ENCODE measurements at places on chromosomes 12 and 14. TPM values are rescaled to one million over a fixed set of nuclear protein-coding genes. Genes with fewer than 3 reads are reported as not detected.

Gene ANKRD9
- 16.5 TPM for total RNA-seq

Gene PUS1
- total RNA-seq = 29.2 TPM

Gene GNPTAB
- total RNA-seq = 38.7 TPM

Gene DEPDC4
- total RNA-seq = 1.6 TPM

Gene KRT71
- total RNA-seq = not detected

Gene RD3L
- not detected for total RNA-seq

Gene NR1H4
- total RNA-seq = not detected

- H3K27me3 ChIP-seq = no peaks in the 10 kb centered on the region
- no peaks in the 10 kb centered on the region for H3K36me3 ChIP-seq
- H3K27ac ChIP-seq = peak overlapping the region; percentile 29
- no peaks in the 10 kb centered on the region for H3K4me1 ChIP-seq
- no peak for DNase-seq
Measured at GRCh38 chr12:102437511-102437910, 42.9 kb downstream of the IGF1 start.

- H3K27ac ChIP-seq = no peak overlapping the region
- no peaks in the 10 kb centered on the region for H3K27me3 ChIP-seq
- DNase-seq = no peak
- no peak overlapping the region for H3K4me3 ChIP-seq
Measured at GRCh38 chr14:65403231-65403630, 9.3 kb upstream of the FUT8 start.

GRCh38 chr14:69090187-69090789, 62.6 kb downstream of the DCAF5 start:
- H3K36me3 ChIP-seq = no peaks in the 10 kb centered on the region
- DNase-seq = no peak
- no peak overlapping the region for H3K4me3 ChIP-seq
- peak overlapping the region; percentile 57 for H3K27ac ChIP-seq

GRCh38 chr12:63326260-63326659, 175.3 kb upstream of the AVPR1A start:
- no peaks in the 10 kb centered on the region for H3K36me3 ChIP-seq
- no peak for DNase-seq
- no peaks in the 10 kb centered on the region for H3K4me1 ChIP-seq
- H3K27ac ChIP-seq = no peak overlapping the region
- no peak overlapping the region for H3K4me3 ChIP-seq
- H3K27me3 ChIP-seq = no peaks in the 10 kb centered on the region

GRCh38 chr12:130634866-130635265, 81.2 kb downstream of the RIMBP2 start:
- DNase-seq = no peak
- no peaks in the 10 kb centered on the region for H3K36me3 ChIP-seq
- no peaks in the 10 kb centered on the region for H3K4me1 ChIP-seq
- H3K27me3 ChIP-seq = no peaks in the 10 kb centered on the region
- H3K27ac ChIP-seq = no peak overlapping the region
- H3K4me3 ChIP-seq = no peak overlapping the region

DNA sequence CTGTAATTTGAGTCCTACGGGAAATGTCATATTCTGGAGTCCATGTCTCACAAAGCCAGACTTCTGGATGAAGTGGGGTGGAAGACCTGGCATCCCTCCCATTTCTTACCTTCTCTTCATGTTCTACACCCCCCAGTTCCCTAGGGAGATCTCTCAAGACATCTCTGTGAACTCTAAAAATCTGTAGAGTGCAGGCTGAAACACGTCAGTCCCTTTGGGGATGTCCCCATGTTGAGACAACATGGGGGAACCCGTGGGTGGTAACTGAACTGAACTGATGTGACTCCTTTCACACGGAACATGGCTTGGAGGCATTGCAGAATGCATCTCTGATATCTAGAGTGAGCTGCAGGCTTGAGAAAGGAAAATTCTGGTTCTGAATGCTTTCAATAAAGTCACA, 15.2 kb downstream of the SERPINA12 start:
- DNase-seq = no peak
- H3K27ac ChIP-seq = no peak overlapping the region
- no peaks in the 10 kb centered on the region for H3K27me3 ChIP-seq
- H3K4me3 ChIP-seq = no peak overlapping the region
- H3K4me1 ChIP-seq = no peaks in the 10 kb centered on the region

DNA sequence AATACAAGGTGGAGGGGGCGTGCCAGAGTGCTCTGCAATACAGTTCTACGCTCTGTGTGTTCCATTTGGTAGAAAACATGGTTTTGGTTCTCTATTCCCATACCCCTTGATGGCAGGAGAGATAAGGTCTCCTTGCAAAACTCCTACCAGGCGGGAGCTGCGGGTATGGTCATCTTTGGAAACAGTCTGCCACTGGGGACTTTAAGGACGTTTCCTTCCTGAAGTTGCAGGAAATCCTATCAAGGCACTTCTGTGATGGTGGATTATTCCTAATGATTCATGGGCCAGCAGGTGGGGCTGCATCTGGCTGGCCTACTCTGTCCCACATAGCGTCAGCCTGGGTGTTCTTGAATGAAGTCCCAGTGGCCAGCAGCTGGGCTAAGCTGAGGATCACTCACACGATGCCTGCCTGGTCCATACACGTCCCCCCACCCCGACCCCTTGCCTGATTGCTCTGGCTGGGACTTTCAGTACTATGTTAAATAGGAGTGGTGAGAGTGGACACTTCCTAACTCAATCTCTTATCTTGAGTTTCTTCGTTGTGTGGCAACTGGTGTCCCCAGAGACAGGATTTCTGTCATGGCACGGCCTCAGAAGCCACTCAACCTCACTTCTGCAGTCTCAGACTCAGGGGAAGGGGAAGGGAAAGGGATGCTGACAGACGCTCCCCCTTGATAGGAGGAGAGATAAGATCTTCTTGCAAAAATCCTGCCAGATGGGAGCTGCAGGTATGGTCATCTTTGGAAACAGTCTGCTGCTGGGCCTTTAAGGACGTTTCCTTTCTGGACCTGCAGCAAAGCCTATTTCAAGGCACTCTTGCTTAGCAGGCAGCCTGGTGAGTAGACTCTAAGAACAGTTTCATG, 61.0 kb upstream of the FKBP4 start:
- no peaks in the 10 kb centered on the region for H3K4me1 ChIP-seq
- no peak overlapping the region for H3K27ac ChIP-seq
- no peak overlapping the region for H3K4me3 ChIP-seq
- DNase-seq = no peak
- no peaks in the 10 kb centered on the region for H3K27me3 ChIP-seq

- no peaks in the 10 kb centered on the region for H3K27me3 ChIP-seq
- no peaks in the 10 kb centered on the region for H3K36me3 ChIP-seq
- no peak overlapping the region for H3K4me3 ChIP-seq
Measured at GRCh38 chr14:22558221-22558913, 30.7 kb downstream of the DAD1 start.

DNA sequence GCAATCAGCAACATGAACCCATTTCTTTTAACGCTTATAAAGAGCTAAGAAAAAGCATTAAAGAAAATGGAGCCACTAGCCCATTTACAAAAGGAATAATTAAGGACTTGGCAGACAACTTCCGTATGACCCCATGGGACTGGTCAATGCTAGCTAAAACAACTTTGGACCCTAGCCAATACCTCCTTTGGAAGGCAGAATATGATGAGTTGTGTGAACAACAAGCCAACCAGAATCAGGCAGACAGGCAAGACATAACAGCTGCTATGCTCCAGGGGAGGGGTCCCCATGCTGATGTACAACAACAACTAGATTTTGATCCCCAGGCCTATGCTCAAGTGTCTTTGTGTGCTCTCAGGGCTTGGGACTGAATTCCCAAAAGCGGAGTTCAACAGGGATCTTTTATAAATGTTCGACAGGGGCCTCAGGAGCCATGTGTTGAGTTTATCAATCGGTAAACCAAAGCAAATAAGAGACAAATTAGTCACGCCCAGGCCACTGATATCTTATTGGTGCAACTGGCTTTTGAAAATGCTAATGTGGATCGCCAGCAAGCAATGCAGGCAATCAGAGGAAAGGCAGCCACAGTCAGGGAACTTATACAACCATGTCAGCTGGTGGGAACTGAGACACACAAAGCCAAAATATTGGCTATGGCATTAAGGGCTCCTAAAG, 254.4 kb upstream of the DIO2 start:
- H3K36me3 ChIP-seq = no peaks in the 10 kb centered on the region
- no peaks in the 10 kb centered on the region for H3K4me1 ChIP-seq
- H3K27ac ChIP-seq = no peak overlapping the region
- H3K27me3 ChIP-seq = no peaks in the 10 kb centered on the region
- H3K4me3 ChIP-seq = no peak overlapping the region
- DNase-seq = no peak

GRCh38 chr12:94297876-94298505, 149.6 kb downstream of the PLXNC1 start:
- no peak overlapping the region for H3K4me3 ChIP-seq
- H3K27me3 ChIP-seq = no peaks in the 10 kb centered on the region
- peak overlapping the region; percentile 37 for H3K27ac ChIP-seq
- no peaks in the 10 kb centered on the region for H3K36me3 ChIP-seq
- peaks cover 7% of the 10 kb centered on the region for H3K4me1 ChIP-seq

DNA sequence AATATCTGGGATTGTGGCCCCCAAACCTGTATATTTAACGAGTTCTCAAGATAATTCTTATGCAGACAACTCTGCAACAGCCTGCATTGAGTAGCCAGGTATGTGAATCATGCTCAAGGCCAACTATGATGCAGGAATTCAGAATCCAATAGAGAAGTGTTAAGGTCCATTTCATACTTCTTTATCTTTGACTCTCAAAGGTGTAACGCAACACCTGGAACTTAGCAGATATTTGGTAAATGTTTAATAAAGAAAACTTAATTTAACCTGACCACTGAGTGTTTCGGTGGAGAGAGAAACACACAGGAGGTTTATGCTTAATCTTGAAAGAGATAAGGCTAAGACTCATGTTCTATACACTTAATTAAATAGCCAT, 156.5 kb upstream of the PLEKHG7 start:
- DNase-seq = no peak
- no peak overlapping the region for H3K27ac ChIP-seq
- no peaks in the 10 kb centered on the region for H3K4me1 ChIP-seq
- H3K4me3 ChIP-seq = no peak overlapping the region
- H3K36me3 ChIP-seq = no peaks in the 10 kb centered on the region
- H3K27me3 ChIP-seq = no peaks in the 10 kb centered on the region

DNA sequence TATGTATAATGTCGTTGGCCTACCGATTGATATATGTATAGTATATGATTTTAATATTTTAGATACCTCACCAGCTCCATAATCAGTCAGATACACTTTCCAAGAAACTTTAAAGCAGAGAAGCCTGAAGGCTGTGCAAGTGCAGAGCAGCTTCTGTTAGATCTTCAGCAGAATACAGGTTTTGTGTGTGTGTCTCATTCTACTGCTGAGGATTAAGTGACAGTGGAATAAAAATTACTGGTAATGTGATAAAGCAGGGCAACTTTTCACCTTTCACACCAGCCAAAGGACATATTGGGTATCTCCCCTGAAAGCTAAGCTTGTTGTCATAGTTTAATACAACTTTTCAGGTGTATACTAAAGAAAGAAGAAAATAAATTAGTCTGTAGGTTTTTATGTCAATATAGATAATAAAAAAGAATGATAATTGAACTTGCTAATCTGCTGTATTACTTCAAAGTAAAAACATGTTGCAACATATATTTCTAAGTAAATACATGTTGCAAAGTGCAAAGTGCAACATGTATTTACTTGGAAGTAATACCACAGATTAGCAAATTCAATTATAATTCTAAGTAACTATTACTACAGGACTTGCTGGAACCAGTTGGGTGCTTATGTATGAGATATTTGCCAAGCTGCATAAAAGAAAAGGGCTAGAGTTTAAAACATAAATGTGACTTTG, 128.3 kb downstream of the SLC16A7 start:
- no peaks in the 10 kb centered on the region for H3K36me3 ChIP-seq
- DNase-seq = no peak
- no peaks in the 10 kb centered on the region for H3K27me3 ChIP-seq
- no peak overlapping the region for H3K27ac ChIP-seq
- H3K4me3 ChIP-seq = no peak overlapping the region
- H3K4me1 ChIP-seq = no peaks in the 10 kb centered on the region

DNA sequence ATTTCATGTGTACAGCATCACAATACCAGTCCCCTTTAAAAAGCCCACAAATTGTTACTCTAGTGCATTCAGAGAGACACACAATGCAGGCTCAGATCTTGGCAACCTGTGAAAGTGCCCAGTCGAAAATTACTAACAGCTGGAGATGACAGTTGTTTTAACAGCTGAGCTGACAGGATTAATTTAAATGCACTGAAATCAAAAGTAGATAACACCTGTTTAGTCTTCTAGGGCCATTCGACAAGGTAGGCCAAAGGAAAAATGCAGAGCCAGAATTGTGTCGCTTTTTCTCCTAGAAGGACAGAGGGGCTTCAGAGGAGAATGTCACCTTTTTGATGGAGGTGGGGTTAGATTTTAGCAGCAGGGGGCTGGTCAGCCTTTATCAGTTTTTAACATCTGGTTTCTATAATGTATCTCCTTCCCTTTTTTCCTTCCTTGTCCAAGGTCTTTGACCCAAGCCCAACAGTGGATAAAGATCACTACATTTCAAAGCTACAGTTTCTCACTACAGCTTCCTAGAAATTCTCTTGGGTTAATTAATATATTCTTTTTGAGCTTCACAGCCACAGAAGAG, 139.1 kb downstream of the SOX5 start:
- H3K36me3 ChIP-seq = no peaks in the 10 kb centered on the region
- no peak for DNase-seq
- no peak overlapping the region for H3K27ac ChIP-seq
- no peaks in the 10 kb centered on the region for H3K4me1 ChIP-seq
- no peak overlapping the region for H3K4me3 ChIP-seq

- no peaks in the 10 kb centered on the region for H3K36me3 ChIP-seq
- no peak overlapping the region for H3K4me3 ChIP-seq
- DNase-seq = no peak
Measured at GRCh38 chr12:92411687-92412086, 266.0 kb upstream of the BTG1 start.

- no peaks in the 10 kb centered on the region for H3K4me1 ChIP-seq
- no peaks in the 10 kb centered on the region for H3K27me3 ChIP-seq
- no peak overlapping the region for H3K4me3 ChIP-seq
- H3K36me3 ChIP-seq = no peaks in the 10 kb centered on the region
- no peak overlapping the region for H3K27ac ChIP-seq
Measured at GRCh38 chr14:20754308-20754707, 8.6 kb downstream of the EDDM3A start.

DNA sequence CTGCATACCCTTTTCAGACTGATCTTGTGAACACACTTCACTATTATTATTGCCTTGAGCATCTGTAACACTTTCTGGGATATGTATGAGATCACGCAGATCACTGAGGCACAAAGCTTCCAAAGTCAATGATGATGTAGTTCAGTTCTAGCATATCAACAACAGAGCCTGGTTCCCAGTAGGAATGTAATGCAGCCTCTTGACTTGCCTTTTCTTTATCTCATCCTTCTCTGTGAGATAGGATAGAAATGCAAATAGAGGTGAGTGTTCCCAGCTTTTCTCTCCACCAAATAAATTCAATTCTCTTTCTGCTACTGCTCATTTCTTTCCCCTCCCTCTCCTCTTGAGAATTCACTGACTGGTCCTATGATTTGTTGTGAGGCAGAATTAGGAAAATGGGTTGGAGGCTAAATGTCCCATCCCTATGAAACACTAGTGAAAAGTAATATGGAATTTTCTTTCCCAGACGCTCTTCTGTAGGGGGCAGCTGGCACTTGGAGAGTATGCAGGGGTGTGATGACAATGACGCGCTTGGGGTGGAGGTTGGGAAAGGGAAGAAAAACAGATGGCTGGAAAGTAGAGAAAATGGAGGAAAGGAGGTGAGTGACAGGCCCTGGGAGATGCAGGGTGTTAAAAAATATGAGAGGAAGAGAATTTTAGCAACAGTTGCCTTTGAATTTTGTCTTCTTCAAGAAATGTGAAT, 96.0 kb upstream of the TMTC1 start:
- no peak overlapping the region for H3K27ac ChIP-seq
- no peaks in the 10 kb centered on the region for H3K27me3 ChIP-seq
- H3K36me3 ChIP-seq = no peaks in the 10 kb centered on the region
- H3K4me1 ChIP-seq = no peaks in the 10 kb centered on the region
